ENCODE measurements at places on chromosomes 6 and 20.

DNA sequence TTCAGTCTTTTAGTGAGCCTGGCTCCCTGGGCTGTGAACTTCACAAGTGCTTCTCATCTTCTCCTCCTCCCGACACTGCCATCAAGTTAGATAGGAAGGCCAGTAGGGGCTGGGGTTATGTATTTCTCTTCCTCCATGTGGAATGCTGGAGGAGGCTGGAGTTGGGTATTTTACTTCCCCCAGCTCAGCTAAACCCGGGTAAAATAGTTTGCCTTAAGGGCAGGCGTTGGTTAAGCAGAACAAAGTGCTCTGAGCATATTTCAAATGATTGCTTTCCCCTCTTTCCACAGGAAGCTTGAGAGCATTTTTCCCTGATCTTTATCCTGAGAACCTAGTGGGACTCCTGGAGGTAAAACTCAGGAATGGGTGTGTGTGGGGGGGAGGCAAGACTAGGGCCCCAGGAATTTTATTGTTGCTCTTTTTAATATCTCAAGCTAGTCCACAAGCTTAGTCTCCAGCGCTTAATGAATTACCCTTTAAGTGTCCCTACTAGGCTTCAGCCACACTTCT, 16.9 kb upstream of the SUPT3H start:
- no peak for DNase-seq

DNA sequence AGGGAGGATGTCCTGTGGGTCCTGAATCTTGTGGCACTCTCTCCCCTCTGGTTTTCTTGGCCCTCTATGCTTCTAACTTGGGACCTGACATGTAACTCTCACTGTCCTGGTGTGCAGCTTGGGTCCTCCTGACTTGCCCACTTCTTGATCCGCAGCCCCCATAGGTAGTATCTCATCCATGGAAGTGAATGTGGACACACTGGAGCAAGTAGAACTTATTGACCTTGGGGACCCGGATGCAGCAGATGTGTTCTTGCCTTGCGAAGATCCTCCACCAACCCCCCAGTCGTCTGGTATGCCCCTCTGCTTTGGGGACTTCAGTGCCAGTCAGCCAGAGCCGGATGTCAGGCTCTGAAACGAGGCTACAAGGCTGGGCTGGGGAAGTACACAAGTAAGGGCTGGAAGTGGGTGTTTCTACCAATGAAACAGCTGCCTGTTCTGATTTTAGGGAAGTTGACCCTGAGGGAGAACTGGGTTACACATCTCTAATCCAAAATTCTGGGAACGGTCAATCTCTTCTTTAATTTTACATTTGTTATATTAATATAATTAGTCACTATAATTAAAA, 641 bp downstream of the DBNDD2 start:
- DNase-seq, result no peak

DNA sequence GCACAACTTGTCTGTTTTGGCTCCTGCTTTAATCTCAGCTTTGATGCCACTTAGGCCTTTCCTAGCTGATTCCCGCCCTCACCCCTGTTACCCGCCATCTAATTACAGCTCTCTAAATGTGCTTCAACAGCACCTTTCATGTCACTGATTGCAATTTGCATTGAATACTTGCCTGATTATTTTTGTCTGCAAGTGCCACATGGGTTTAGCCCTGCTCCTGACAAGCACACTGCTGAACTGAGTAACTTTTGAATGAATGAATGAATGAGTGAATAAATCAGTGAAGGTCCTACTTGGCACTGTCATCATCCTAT, 591 bp upstream of the DCBLD1 start:
- DNase-seq, result no peak

DNA sequence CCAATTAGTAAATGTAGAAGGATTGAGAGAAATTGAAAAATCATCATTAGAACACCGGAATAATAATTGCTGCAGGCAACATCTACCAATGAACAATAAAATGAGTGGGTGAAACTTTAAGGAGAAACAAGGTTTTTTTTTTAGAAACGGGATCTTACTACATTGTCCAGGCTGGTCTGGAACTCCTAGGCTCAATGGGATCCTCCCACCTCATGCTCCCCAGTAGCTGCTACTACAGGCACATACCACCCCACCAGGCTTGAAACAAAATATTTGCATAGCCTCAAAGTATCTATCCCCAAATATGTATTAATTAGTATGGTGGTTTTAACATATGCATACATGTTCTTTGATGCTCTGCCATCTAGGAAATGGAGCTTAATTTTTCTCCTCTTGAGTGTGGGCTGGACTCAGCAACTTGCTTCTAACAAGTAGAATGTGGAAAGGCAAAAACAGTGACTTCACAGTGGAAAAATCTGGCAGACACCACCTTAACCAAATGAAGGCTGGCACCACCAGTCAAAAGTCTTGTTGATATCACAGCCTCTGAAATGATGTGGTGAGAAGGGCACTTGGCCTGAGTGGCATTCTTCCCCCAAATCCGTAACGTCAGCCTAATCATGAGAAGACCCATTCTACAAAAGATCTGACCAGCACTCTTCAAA, 12.1 kb downstream of the NRSN2 start:
- DNase-seq, result no peak

GRCh38 chr20:3156811-3157619, 2.6 kb downstream of the FASTKD5 start:
- no peak for DNase-seq

- DNase-seq, result no peak
These were observed 44.2 kb upstream of the TBX18 start for GRCh38 chr6:84808491-84809061.

DNA sequence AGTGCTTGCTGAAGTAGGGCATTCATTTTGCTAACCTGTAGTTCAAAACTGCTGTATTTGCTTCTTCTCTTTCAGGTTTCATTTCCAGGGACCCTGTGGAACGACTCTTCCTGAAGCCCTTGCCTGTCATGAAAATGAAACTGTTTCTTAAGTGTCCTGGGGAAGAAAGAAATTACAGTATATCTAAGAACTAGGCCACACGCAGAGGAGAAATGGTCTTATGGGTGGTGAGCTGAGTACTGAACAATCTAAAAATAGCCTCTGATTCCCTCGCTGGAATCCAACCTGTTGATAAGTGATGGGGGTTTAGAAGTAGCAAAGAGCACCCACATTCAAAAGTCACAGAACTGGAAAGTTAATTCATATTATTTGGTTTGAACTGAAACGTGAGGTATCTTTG, 3.4 kb upstream of the NOL7 start:
- DNase-seq, result no peak

DNA sequence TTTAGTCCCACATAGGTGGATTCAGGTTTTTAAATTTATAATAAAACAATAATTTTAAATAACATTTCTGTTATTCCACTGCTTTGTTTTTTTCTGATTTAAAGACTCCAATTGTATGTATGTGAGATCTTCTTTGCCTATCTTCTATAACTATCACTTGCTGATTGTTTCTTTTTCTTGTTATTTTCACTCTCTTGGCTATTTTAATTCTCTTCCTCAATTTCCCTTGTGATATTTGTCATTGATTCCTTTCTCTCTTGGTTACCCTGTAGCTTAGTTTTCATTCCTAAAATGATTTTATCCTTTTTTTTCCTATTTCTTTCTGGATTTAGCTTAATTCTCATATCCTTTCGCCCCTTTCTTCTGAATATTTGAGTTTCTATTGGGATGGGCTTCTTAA, 227.3 kb upstream of the TENT5A start:
- no peak for DNase-seq

DNA sequence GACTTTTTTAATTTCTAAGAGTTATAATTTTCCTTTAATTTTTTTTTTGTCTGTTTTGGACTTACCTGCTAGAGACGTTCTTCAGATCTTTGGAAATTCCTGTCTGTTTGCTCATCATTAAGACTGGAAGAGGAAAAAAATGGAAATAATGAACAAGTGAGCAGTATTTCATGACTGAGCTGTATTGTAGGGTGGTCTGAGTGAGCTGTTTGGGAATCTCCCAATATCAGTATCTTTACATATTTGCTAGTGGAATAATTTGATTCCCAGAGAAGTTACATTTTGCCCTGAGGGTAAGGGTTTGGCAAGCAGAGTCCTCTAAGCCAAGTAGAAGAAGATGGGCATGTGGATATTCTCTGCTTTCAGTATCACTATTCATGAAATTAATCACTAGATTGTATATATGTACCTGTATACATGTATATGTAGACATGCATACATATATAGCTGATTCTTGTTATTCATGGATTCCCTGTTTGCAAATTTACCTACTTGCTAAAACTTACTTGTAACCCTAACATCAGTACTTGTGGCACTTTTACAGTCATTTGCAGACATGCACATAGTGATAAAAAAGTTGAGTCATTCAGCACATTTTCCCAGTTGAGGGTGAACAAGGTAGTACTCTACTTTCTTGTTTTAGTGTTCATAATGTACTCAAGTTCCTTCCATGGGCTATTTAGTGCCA, 13.5 kb downstream of the ZC2HC1B start:
- DNase-seq, result no peak

DNA sequence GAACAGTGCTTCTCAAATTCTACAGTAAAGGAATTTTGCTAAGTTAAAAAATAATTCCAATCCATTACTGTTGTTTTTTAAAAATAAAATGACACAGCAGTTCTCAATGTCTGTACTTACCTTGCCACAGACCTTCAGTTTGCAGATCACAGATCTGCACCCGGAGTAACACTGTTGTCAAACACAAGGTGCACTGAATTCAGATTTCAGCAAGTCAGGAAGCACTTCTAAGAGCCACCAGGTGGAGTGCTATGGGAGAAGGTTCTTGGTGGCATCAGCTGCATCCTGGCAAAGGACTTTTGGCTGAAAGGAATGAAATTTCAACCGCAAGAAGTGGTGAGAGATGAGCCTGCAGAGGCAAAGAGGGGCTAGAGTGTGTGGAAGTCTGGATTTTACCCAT, 17.4 kb downstream of the RSPH4A start:
- DNase-seq, result peak; percentile 45

DNA sequence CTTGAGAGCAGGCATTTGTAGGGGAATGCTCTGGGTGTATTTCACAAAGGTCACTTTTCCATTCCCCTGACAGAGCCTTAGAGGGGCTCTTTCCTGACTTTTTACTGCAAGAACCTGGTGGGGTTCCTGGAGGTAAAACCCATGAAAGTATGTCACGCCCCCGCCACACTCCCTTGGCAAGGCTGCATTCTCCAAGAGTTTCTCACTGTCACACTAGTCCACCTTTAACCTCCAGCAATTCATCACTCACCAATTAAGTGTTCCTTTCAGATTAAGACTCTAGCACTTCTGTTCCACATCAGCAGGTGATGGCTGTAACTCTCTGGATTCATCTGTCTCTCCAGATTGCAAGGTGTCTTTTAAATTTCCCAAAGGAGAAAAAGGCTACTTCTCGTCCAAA, 32.7 kb upstream of the NKX2-4 start:
- no peak for DNase-seq

- DNase-seq, result no peak
These were observed 1.7 kb downstream of the SLC2A4RG start for GRCh38 chr20:63741354-63741675.

- peak; percentile 37 for DNase-seq
These were observed 260.0 kb downstream of the ARID1B start for GRCh38 chr6:157037165-157037564.

DNA sequence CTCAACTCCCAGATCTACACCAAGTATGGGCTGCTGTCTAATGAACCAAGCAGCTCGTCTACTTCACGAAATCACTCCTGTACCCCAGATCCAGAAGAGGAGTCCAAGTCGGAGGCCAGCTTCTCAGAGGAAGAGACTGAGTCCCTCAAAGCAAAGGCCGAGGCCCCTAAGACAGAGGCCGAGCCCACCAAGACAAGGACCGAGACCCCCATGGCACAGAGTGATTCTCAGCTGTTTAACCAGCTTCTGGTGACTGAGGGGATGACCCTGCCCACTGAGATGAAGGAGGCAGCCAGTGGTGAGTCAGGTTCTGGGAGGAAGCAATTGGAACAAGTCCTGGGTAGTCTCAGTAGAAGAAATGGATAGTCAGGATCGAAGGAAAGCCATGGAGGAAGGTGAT, 5.8 kb downstream of the CUL9 start:
- no peak for DNase-seq

DNA sequence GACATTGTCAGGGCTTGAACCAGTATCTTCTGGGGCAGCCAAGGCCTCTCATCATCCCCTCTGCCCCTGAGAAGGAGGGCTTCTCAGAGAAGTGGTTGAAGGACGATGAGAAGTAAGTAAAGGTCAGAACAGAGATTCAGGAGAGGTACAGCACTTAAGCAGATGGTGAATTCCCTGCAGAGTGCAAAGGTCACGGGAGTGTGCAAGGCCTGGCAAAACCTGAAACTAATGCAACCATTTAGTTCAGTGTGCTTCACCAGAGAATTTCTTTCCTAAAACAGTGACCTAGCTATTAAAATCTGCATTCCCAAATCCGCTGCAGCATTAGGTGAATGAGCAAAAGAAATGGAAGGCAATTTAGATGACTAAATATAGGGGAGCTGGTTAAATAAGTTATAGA, 58.4 kb downstream of the TRERF1 start:
- no peak for DNase-seq

GRCh38 chr6:116405138-116405537, 34.4 kb downstream of the DSE start:
- no peak for DNase-seq

- DNase-seq, result peak; percentile 66
These were observed 83.0 kb downstream of the TMEM242 start for GRCh38 chr6:157240059-157240959.

GRCh38 chr6:36230371-36230770, 33.8 kb downstream of the BRPF3 start:
- no peak for DNase-seq

GRCh38 chr6:106249658-106250057, 75.9 kb downstream of the ATG5 start:
- DNase-seq, result no peak

- DNase-seq, result no peak
These were observed 225.2 kb downstream of the TBC1D7 start for GRCh38 chr6:13103169-13103568.

DNA sequence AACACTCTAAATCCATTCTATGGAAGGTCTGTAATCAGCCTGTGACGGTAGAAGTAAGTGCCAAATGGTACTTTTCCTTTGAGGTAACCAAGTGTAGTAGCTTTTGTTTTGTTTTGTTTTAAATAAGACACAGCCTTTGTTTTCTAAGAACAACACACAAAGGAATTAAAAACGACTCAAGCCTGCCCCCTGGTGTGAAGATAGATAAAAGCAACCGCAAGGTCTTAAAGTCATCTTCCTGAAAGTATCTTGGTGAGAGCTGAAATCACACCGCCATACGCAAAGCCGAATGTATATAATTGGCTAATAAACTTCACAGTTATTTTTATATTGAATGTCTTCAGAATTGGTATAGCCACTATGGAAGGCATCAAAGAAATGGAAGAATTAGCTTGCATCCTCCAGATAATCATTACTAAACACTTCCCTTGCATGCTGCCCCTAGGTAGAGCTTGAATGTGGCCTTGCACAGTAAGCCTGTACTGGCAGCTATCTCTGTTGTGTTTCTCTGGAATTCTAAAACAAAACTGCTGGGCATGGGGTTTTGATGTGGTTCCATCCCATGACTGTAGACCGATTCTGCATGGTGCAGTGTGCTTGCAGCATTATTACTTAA, 95.6 kb downstream of the LAMP5 start:
- DNase-seq, result peak; percentile 47

Measured in H7 (cell line).